ENCODE measurements at places on chromosomes 5 and 9.

DNA sequence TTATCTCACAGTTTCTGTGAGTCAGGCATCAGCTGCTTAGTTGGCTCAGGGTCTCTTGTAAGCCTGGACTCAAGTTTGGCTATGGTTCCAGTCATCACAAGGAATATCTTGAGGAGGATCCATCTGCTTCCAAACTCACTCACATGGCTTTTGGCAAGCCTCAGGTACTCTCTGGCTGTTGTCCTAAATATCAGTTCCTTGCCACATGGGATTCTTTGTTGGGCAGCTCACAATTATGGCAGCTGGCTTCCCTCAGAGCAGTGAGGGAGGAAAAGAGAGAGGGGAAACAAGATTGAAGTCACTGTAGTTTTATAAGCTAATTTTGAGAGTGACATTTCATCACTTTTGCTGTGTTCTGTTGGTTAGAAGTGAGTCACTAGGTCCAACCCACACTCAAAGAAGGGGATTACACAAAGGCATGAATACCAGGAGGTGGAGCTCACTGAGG is 144.5 kb downstream of the GCNT1 start:
- peaks cover 19% of the 10 kb centered on the region for H3K4me1 ChIP-seq
- H3K4me3 ChIP-seq, result peak overlapping the region; percentile 7
- DNase-seq, result no peak
- no peaks in the 10 kb centered on the region for H3K36me3 ChIP-seq
- peak overlapping the region; percentile 62 for H3K27ac ChIP-seq

DNA sequence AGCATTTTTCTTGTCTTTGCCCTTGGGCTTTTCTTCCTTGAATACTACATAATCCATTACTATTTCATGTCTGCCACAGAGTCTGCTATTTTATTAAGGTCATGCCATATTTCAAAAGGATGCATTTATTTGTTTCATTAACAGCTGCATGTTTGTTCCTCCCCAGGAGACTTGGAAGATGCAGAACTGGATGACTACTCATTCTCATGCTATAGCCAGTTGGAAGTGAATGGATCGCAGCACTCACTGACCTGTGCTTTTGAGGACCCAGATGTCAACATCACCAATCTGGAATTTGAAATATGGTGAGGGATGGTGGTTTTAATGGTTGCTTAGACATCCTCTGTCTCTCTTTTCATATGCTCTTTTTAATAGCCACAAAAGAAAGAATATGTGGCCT is 4.0 kb downstream of the IL7R start:
- H3K4me1 ChIP-seq, result peaks cover 81% of the 10 kb centered on the region
- H3K27ac ChIP-seq, result peak overlapping the region; percentile 88

- no peak overlapping the region for H3K4me3 ChIP-seq
- no peaks in the 10 kb centered on the region for H3K27me3 ChIP-seq
- no peak overlapping the region for H3K27ac ChIP-seq
- no peaks in the 10 kb centered on the region for H3K4me1 ChIP-seq
These were observed 43.0 kb downstream of the LRSAM1 start for GRCh38 chr9:127494304-127494702.

DNA sequence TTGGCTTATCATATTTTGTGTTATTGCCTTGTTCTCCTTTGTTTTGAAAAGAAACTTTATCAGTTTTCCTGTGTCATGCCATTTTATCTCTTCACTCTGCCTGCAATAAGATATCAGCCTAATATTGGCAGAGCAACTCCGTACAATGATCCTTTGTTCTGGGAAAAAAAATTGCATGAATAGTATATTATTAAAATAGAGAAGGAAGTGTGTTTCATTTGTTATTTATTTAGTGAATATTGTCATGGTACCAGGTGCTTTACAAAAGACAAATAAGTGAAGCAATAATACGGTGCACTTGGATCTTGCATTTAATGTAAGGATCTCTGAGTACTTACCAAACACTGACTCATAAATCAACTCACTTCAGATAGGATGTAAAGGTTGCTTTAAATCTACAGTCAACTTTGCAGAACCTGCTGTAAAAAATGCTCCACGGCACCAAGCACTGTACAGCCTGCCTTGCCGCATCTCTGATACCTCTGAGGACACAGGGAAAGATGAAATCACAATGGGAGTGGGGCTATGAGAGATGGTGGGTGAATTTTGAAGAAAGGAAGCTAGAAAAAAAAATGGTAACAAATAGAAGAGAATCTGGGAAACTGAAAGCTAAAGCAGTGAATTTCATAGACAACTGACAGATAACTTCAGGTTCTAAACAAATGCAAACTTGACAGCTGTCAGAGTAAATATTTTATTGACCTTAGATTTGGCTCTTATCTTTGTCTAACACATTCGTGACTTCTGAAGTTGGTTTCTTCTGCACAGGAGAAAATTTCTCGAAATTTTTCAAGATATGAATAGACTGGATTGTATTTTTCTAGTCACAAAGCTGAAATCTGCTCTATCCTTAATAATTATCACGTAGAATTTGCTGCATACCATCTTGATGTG is 232.1 kb downstream of the ENC1 start:
- no peak overlapping the region for H3K27ac ChIP-seq
- DNase-seq, result no peak
- no peaks in the 10 kb centered on the region for H3K36me3 ChIP-seq
- H3K27me3 ChIP-seq, result peaks cover 17% of the 10 kb centered on the region

GRCh38 chr5:110909950-110910349 is 161.6 kb upstream of the TSLP start:
- DNase-seq, result no peak
- no peaks in the 10 kb centered on the region for H3K36me3 ChIP-seq
- H3K27me3 ChIP-seq, result peaks cover 5% of the 10 kb centered on the region
- no peak overlapping the region for H3K4me3 ChIP-seq
- H3K27ac ChIP-seq, result no peak overlapping the region

All from activated naive CD8-positive, alpha-beta T cell treated with anti-CD3 and anti-CD28 coated beads, Interleukin-2, amount 50 U/mL, for 24 hours (primary cell).